ENCODE measurements at places on chromosomes 4 and X.

- DNase-seq = no peak
These were observed 532.3 kb upstream of the SMIM31 start for GRCh38 chr4:164221631-164222030.

DNA sequence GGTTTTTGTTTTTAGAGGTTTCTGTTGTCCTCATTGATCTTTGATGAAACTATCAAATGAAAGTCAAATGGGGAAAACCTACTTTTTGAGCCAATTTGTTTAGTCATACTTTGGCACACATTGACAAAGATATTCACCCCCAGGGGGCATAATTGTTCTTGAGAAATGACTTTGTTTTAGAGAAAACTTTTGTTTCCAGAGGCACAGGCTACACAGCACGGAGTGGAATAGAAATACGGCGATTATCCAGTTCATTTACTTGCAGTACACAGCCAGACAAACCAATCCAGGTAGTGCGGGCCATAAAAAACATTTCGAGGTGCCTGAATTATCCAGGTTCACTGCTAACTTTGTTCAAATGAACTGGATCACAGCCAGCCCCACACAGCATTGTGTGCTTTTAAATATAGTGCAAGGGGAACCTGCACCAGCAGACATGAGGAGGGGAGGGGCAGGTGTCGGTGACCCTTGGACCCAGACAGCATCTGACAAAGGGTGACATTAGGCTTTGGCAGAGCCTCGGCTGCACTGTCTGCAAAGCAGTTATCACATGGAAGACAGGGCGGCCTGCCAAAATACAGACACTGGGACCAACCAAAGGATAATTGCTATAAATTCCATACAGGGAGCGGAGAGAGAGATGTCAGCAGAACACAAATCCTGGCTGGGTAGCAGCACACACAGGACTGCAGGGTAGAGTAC lies 179.6 kb upstream of the NOCT start:
- no peak for DNase-seq

GRCh38 chr4:48047896-48048295 lies 31.3 kb downstream of the NIPAL1 start:
- no peak for DNase-seq

- no peak for DNase-seq
These were observed 141.8 kb upstream of the ARSJ start for GRCh38 chr4:114121221-114121620.

DNA sequence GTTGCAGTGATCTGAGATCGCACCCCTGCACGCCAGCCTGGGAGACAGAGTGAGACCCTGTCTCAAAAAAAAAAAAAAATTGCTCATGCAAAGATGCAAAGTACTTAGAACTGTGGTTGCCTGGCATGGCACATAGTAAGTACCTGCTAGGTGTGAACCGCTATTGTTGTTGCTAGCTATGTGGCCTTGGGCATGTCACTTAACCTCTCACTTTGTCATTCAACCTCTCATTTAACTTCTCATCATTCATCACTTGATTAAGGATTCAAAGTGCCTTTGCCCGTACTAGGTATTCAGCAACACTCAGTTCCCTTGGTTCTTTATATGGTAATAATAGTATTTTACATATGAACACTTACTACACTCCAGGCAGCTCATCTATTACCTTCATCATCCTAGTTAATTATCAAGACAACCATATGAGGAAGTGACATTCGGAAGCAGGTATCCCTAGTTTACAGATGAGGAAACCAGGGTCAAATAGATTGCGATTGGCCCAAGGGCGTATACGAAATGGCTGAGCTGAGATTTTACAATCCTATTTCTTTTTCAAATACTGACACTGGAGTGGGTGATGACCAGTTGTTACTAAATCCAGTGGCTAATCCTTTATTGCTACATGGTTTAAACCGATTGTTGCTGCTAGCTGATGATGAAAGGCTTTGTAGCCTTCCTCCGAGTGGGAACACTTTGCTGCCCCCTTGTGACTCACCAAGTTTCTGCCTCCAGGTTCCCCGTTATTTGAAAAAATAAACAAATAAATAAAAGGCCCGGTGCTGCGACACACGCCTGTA lies 28.8 kb upstream of the SOWAHD start:
- DNase-seq = peak; percentile 33

DNA sequence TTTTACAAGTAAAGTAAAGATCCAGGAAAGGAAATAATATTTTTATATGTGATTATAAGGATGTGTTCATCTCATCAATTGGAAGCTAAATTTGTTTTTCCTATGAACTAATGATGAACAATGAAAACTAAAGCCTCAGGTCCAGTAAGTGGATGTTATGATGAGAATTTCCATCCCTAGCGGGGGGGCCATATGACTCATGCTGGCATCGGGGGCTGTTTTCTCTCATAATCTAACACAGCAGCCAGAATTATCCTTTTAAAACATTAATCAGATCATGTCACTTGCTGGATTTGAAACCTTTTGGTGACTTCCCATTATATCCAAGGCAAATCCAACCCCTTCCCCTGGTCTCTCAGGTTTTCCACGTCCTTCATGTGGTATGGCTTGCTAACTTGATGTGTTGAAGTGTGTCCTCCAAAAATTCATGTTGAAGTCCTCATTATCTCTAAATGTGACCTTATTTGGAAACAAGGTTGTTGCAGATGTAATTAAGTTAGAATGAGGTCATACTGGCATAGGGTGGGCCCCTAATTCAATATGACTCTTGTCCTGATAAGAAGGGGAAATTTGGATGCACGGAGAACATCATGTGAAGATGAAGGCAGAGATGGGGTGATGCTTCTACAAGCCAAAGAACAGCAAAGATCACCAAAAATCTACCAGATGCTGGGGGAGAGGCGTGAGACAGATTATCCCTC lies 96.8 kb downstream of the AKAP4 start:
- no peak for DNase-seq

DNA sequence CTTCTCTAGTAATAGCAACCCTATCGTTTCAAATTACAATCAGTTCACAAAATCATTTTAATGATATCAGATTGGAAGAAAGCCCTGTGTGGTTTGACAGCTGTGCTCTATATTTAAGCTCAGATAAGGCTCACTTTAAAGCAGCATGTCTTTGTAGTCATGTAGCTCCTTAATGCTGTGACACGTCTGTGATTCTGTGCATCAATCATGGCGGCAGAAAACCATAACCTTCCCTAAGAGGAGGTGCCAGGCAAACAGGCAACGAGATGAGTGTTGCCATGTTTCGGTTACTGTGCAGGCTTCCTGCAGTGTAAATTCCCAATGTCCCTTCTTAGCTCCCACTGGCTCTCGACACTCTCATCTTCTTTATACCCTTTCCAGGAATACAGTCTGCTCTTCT lies 212.7 kb downstream of the GRID2 start:
- DNase-seq = no peak

- no peak for DNase-seq
These were observed 2.1 kb upstream of the DHRSX start for GRCh38 chrX:2502668-2503519.

- DNase-seq = no peak
These were observed 76.5 kb upstream of the DUSP21 start for GRCh38 chrX:44767308-44767707.

DNA sequence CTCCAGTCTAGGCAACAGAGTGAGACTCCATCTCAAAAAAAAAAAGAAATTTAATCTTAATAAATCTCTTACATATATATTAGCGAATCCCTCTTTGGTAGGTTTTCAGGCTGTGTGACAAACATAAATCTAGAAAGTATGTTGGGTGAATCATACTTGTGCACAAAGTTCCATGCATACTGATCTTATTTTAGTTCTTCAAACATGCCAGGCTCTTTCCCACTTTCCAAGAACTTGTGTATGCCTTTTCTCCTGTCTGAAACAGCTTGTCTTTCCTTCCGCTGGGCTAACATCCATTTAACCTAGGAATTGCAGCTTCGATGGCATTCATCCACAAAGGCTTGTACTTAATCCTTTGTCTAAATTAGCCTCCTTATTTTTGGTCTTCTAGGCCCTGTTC lies 156.6 kb upstream of the CASK start:
- no peak for DNase-seq

- DNase-seq = no peak
These were observed 1220.5 kb downstream of the PCDH18 start for GRCh38 chr4:136311774-136312173.

GRCh38 chr4:78899302-78899701 lies 39.9 kb downstream of the PAQR3 start:
- DNase-seq = no peak

DNA sequence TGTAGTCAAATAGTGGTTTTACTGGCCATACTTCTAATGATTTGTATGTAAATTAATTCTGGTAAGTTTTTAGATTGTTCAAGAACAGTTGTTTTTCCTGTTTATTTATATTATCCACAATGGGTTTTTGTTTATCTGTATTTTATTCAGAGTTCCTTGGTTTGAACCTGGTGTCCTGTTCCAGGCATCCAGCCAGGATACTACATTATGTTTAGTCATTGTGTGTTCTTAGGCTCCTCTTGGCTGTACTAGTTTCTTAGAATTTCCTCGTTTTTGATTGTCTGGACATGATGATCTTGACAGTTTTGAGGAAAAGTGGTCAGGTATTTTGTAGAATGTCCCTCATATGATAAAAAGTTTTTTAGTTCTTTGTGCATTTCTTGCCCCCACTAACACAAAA lies 7.8 kb downstream of the TIGD2 start:
- no peak for DNase-seq

DNA sequence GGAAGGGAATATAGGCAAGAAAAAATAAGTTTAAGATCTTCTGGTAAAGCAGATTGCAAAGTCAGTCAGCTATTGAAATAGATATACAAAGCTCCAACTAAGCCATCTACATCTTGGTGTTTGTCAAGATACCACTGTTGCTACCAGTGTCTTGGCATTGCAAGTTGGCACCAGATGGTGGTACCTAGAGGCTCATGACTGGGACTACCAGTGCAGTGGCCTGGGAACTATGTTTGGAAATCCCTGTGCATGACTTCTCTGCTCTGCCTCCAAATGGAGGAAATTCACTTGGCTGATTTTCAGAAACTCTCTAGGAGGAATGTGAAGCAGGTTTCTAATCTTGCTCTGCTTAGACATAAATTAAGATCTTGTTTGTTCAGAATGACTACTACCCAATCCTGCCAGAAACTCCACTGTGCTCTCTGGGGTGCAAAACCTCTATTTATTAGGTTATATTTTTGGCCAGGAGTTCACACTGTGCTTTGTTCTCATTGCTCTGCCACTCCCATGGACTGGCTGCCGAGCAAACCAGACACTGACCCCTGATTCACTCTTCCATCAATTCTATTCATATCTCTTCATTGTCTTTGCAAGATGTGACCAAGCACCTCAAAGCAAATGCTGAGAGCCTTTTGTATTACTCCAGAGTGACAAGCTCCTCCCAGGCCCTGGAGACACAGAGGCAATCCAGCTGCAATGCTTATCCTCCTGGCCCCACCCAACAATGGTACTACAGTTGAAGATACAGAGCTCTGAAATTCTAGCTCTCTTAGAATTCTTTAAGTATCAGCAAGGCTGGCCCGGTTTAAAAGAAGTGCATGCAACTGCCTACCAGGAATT lies 272.3 kb upstream of the FGF16 start:
- no peak for DNase-seq

- no peak for DNase-seq
These were observed 142.2 kb downstream of the FAM47A start for GRCh38 chrX:33989936-33990335.
